ENCODE measurements at places on chromosomes 3 and 15.

GRCh38 chr15:53974813-53975212, 3.4 kb upstream of the UNC13C start:
- DNase-seq, result no peak

DNA sequence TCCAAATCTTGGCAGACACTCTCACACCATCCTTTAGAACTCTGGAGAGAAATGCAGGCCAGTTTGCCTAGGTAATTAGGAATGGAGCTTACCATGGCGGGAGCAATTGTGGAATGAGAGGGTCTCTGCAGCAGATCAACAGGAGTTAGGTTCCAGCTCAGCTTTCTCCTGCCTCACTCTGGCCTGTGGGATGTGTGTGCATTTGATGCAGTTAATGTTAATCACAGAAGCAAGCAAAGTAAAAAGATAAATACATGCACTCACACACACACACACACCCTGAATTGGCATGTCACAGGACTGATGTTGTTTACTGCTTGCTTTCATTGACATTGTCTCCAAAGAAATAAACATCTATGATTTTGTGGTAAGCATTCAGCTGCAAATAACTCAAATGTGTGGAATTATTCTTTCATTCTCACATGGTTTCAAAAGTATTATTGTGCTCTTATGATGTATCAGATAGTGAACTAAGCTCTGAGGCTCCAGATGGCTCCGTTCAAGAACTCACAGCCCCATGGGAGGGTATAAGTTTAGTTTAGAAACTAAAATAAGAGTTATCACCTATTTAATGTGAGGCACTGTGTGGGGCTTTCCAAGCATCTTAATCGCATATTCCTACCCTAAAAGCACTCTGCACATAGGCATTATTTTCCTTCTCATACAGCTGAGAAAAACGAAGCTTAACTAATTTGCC, 31.3 kb upstream of the BFSP2 start:
- DNase-seq, result no peak

DNA sequence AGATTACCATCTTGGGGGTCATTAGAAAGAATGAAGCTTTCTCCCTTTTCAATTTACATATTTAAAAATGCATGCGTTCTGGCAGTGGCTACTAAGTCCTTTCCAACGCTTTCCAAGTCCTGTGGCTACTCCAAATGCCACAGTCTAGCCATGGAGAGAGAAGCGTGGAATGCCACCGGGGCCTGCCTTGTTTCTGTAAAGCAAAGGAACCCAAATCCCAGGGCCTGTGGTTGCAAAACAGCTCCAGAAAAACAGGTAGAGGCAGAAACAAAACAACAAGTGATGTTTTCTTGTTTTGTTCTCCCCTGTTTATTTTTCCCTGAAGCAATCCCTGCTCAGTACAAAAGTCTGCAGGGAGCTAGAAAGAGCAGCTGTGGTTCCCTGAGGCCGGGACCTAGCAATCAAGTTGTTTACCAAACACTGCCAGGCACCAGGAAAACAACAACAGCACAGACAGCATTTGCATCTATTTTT, 85.5 kb downstream of the FOXP1 start:
- no peak for DNase-seq

- DNase-seq, result no peak
Measured at GRCh38 chr15:82177291-82178010, 85.1 kb downstream of the EFL1 start.

- DNase-seq, result no peak
Measured at GRCh38 chr3:3753416-3753815, 45.8 kb upstream of the LRRN1 start.

- DNase-seq, result no peak
Measured at GRCh38 chr3:42666022-42666421, 12.5 kb downstream of the ZBTB47 start.

DNA sequence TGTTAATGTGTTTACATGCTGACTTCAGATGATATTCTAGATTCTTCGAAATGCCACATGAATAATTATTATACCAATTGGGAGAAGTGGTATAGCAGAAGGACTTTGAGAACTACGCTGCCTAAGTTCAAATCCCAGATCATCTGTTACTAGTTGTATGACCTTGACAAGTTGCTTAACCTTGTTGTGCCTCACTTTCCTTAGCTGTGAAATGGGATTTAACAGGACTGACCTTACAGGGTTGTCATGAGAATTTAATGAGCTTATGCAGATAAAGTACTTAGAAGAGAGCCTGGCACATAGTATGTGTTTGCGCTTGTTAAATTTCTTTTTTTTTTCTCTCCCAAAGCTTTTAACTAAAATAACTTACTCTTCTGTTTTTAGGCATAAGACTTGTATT, 24.4 kb downstream of the WDR76 start:
- no peak for DNase-seq

DNA sequence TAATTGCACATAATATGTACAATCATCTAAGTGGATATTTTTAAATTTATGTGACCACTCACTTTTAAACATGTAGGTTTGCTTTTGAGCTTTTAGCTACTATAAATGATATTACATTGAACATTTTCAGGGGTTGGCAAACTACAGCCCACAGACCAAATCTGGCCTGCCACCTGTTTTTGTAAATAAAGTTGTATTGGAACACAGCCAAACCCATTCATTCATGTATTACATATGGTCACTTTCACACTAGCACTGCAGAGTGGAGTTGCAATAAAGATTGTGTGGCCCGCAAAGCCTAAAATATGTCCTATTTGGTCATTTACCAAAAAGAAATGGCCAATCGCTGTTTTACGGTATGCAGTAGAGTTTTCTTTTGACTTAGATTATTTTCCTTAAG, 21.2 kb downstream of the CMTM7 start:
- no peak for DNase-seq

- DNase-seq, result no peak
Measured at GRCh38 chr3:150747886-150748683, 14.9 kb downstream of the SIAH2 start.

- DNase-seq, result no peak
Measured at GRCh38 chr3:136247436-136247835, 2.7 kb upstream of the PCCB start.

- no peak for DNase-seq
Measured at GRCh38 chr3:128735287-128735686, 9.3 kb downstream of the RAB7A start.

- DNase-seq, result no peak
Measured at GRCh38 chr15:70879401-70879800, 12.8 kb downstream of the THAP10 start.

GRCh38 chr3:32076566-32076965, 29.9 kb upstream of the GPD1L start:
- DNase-seq, result no peak

DNA sequence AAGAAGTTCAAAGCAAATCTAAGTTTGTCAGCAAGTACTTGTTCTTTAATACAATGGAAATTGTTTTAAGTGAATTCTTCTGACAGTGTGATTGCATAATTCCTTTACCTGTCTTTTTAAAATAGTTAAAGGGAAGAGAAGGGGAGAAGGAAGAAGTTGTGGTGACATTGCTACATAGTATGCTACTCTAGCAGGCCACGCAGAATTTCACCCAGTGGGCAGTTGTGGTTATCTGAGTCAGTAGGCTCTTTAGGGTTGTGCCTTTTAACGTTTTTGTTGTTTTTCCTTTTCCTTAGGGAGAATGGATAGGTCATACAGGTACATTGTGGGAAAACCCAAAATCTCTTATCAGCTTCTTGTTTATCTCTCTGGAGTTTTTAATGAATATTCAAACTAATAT, 40.4 kb downstream of the KIF15 start:
- no peak for DNase-seq

DNA sequence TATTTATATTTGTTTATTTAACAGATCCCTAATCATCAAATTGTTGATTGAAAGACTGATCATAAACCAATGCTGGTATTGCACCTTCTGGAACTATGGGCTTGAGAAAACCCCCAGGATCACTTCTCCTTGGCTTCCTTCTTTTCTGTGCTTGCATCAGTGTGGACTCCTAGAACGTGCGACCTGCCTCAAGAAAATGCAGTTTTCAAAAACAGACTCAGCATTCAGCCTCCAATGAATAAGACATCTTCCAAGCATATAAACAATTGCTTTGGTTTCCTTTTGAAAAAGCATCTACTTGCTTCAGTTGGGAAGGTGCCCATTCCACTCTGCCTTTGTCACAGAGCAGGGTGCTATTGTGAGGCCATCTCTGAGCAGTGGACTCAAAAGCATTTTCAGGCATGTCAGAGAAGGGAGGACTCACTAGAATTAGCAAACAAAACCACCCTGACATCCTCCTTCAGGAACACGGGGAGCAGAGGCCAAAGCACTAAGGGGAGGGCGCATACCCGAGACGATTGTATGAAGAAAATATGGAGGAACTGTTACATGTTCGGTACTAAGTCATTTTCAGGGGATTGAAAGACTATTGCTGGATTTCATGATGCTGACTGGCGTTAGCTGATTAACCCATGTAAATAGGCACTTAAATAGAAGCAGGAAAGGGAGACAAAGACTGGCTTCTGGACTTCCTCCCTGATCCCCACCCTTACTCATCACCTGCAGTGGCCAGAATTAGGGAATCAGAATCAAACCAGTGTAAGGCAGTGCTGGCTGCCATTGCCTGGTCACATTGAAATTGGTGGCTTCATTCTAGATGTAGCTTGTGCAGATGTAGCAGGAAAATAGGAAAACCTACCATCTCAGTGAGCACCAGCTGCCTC, 14.7 kb downstream of the THBS1 start:
- no peak for DNase-seq

DNA sequence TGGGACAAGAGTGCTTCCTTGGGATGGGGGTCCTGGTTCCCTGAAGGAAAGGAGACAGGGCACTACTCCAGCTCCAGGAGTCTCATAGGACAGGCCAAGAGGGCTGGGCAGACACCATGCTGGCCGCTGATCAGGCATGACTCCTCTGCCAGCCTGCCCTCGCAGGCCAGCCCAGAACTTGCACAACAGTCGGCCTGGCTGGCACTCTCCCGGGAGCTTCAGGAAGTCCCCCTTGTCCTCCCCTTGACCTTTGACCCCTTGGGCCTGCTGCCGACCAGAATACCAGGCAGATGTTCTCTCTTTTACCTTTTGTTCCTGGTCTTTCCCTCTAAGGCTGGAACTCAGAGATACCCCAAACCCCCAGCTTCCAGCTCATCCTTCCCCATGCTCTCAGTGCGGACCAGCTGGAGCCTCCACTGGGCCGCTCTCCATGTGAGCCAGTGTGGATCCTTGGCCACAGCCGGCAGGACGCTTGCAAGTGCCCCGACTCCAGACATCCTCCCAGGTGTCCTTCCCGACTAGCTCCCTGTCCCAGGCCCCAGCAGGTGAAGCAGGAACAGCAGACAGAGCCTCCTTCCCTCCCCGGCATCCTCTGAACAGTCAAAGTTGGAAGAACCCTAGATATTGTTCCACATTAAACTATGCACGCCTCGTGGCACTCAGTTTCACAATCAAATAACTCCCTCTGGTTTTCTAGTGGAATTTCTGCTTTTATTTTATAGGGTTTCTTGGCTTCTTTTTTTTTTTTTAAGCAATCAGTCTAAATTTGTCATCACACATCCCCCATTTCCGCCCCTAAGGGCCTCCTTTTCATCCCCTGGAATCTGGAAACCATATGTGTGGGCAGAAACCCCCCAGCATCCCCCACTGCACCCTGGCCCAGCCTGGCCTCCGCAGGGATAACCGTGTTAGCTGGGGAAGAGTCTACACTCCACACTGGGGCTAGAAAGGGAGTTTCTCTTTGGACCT, 15.7 kb downstream of the VPS18 start:
- DNase-seq, result no peak

DNA sequence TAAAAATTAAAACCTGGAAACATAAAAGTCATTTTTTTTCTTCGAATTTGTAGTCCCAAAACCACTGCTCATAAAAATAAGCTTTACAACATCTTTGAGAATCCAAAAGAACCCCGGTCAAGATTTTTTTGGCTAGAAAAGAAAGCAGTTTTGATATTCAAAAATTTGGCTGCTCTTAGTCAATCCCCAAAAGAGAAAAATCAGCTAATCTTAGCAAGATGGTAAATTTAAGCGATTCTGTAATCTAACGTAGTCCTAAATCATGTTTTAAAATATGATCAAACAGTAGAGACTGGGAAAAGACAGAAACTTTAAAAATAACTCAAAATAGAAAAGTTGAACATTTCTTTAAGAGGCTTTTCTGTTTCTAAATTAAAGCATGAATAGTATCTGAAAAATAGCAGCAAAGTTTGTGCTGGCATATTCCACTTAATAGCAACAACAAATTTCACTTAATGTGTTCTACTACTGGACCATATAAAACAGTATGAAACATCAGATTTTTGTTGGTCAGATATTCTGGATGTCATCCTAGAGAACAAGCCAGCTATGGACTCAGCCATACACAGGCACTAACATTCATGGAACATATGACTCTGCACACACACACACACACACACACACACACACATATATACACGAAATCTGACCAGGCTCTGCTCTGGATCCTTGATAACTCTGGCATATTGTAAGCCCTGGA, 19.1 kb upstream of the NR2F2 start:
- DNase-seq, result no peak

- DNase-seq, result no peak
Measured at GRCh38 chr15:81752974-81753373, 292.8 kb downstream of the MEX3B start.

- no peak for DNase-seq
Measured at GRCh38 chr3:174215456-174215855, 643.7 kb upstream of the NAALADL2 start.

DNA sequence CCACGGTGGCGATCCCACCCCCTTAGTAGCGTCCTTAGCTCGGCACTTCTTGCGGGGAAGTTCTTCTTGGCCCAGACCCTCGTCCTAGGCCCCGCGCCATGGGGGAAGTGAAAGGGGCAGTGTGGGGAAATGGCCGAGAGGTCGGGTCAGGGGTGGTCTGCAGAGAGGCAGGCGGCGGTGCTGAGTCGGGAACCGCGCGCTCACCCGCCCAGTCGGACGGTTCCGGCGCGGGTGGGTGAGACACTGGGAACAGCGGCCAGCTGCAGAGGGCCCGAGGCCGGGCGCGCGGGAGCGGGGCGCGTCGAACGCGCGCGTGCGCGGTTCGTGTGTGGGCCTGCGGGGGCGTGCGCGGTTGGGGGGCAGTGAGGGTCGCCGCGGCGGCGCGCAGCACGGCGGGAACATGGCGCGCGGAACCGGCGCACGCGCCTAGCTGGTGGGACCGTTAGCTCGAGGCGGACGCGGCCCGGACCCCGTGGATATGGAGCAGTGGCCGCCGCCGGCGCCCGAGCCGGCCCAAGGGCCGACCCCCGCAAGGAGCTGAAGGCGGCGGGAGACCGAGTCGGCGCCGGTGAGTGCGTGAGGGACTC, 246.9 kb downstream of the GOLGA6L6 start:
- DNase-seq, result peak; percentile 92

- no peak for DNase-seq
Measured at GRCh38 chr15:57084192-57084591, 165.7 kb downstream of the TCF12 start.

DNA sequence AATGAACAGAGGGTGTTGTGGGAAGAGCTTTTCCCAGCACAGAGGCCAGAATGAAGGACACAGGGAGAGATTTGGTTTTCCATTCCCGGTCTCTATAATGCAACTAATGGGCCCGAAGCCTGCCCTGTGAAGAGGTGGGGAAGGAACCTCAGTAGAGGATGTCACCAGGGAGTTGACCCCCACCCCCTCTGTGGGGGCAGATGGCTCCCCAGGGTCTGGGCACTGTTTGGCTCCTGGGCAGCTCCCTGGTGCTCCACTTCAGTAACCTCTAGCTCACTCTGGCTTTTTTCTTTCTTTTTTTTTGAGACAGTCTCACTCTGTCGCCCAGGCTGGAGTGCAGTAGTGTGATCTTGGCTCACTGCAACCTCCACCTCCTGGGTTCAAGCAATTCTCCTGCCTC, 109.1 kb upstream of the DLG1 start:
- DNase-seq, result peak; percentile 24

- DNase-seq, result peak; percentile 92
Measured at GRCh38 chr15:94230883-94231722, at the start of gene MCTP2. Gene MCTP2, plus strand, starts transcription at chr15:94231561. Its CDS starts 66,705 bp downstream, at chr15:94298266.
